Activated CD8-positive, alpha-beta memory T cell treated with anti-CD3 and anti-CD28 coated beads for 1 hour (primary cell): ENCODE measurements at places on chromosomes 4 and X.

- no peak for DNase-seq
These were observed 60.4 kb upstream of the MTM1 start for GRCh38 chrX:150508018-150508417.

DNA sequence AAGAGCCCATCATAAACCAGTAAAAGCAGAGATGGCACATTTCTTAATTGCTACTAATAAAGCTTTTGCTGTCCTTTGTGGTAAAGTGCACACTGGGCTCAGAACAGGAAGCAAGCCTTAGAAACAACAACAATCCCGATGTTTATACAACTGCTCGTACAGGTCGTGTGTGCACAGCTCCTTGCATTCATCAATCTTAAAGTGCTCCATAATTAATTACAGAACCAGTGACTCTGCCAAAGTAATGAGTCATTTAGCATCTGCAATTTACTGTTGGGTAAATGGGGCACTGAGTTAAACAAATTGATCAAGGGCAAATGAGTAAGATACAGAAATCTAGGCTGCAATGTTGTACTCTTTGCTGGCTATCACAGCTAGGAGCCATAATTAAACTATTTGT, 61.3 kb upstream of the TXK start:
- no peak for DNase-seq

DNA sequence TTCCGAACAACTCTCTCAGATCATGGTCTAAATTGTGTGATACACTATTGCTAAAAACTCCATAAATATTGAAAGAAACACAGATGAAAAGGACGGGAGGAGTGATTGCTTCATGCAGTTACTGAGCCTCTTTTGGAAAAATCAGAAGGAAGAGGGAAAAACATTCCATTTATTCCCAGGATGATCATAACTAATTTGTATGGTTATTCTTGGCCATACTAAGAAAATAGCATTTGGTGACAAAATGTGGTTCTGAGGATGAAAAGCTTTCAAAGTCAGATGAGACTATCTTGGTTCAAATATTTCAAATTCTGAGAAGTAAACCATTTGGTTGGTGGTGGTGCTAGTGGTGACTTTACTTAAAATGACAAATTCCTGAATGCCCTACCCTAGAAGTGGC, 305.4 kb upstream of the LDB2 start:
- no peak for DNase-seq

- DNase-seq = no peak
These were observed 886 bp upstream of the NDST3 start for GRCh38 chr4:118033148-118034052.

GRCh38 chr4:183142571-183143550, 43.8 kb downstream of the WWC2 start:
- DNase-seq = no peak

- DNase-seq = no peak
These were observed 161.9 kb downstream of the PHF8 start for GRCh38 chrX:53882331-53882730.

GRCh38 chr4:54526560-54526959, 131.2 kb upstream of the KIT start:
- no peak for DNase-seq

DNA sequence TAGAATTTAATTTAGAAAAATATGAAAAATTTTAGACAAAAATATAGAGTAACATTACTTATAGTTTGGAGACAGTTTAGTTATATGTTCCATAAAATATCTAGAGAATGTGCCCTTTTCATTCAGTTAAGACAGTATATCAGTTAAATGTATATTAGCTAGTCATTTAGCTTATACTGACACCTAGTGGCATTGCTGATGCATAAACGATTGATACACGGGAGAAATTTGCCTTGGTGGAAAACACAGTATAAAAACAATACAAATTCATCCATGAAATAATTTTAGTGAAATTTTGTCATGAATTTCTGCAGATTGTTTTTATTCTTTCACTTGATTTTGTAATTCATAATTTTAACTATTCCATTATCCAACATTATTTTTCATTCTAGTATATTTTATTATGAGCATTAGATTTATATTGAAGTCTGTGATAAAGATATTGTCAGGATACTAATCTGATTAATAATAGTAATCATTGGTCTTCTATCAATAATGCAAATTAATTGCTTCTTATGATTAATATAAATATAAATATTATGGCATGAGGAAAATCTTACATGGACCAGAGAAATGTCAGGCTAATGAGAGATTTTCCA, 219.0 kb downstream of the TLL1 start:
- no peak for DNase-seq

- DNase-seq = no peak
These were observed 38.6 kb upstream of the AGA start for GRCh38 chr4:177480795-177481194.
